CD4-positive, alpha-beta T cell treated with Interferon gamma for 1 hour (primary cell): ENCODE measurements at places on chromosomes 7 and 10.
A peak's percentile ranks its signal among the peaks of the same experiment; 100 is the strongest.

- no peak for DNase-seq
Measured at GRCh38 chr7:135822376-135822775, 73.8 kb upstream of the FAM180A start.

DNA sequence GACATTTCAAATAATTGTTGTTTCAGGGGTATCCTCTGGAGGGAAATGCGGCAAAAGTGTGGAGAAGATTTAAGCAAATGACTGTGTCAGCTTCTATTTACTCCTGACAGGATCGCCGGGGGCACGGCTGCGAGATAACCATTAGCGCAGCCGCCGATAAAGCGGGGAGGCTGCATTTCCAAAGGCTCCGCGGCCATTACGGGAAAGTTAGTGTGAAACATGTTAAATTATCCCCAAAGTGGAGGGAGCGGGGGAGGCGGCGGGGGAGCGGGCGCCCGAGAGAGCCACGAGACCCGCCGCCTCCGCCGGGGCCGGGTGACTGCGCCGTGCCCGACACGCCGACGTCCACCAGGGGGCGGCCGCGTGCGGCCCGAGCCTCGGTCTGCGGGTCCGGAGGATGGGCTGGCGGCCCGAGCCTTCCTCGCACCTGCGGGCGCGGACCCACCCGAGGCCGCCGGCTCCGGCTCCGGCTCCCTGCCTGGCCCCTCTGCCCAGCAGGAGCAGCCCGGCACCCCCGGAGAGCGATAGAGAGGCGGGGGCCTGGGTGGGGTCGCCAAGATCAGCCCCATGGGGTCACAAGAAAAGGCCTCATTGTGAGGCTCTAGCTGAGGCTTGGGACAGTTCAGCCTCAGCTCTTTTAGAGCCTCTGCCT is 74.4 kb upstream of the PAX2 start:
- peak; percentile 27 for DNase-seq

GRCh38 chr7:157646551-157646950 is 309.7 kb downstream of the DNAJB6 start:
- no peak for DNase-seq

- DNase-seq, result no peak
Measured at GRCh38 chr7:94392393-94392786, 2.3 kb upstream of the COL1A2 start.

DNA sequence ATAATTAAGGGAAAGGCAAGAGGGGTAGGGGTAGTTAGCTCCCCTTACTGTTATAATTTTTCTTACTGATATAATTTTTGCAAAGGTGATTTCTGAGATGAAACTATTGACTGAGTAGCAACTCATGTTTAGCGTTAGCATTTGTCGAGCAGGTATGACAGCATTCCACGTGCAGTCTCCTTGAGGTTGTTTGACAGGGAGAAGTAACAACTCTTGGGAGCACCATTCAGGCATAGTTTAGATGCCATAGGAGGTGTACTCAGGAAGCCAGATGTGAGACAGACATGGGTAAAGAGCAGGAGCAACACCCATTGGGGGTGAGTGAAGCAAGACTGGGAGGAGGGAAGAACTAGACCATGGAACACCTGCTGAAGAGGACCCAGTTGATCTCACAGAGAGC is 96.6 kb upstream of the KLF6 start:
- no peak for DNase-seq
